Bronchus fibroblast of lung (primary cell): ENCODE measurements at places on chromosomes 11 and 22. TPM values are rescaled to one million over a fixed set of nuclear protein-coding genes. Genes with fewer than 3 reads are reported as not detected.

Gene MS4A6E
- total RNA-seq = not detected in 2 replicates

Gene DERL3
- 1.3 and 1.5 TPM in 2 replicates for total RNA-seq

Gene SOX6
- 0.59 and 0.67 TPM in 2 replicates for total RNA-seq

Gene RRAS2
- total RNA-seq = 73.1 and 83.2 TPM in 2 replicates

Gene CHST1
- total RNA-seq = 0.67 and 0.74 TPM in 2 replicates

Gene VSIG10L2
- total RNA-seq = not detected in 2 replicates

Gene KIF18A
- 18.0 and 20.7 TPM in 2 replicates for total RNA-seq

Gene MUC6
- not detected in 2 replicates for total RNA-seq

Gene NPAS4
- total RNA-seq = not detected in 2 replicates

Gene ANO1
- not detected in 2 replicates for total RNA-seq

Gene AIFM3
- 0.17 and 0.74 TPM in 2 replicates for total RNA-seq
